ENCODE measurements at places on chromosomes 7 and 10.

GRCh38 chr10:4183761-4184261, 398.8 kb upstream of the KLF6 start:
- no peak for DNase-seq

DNA sequence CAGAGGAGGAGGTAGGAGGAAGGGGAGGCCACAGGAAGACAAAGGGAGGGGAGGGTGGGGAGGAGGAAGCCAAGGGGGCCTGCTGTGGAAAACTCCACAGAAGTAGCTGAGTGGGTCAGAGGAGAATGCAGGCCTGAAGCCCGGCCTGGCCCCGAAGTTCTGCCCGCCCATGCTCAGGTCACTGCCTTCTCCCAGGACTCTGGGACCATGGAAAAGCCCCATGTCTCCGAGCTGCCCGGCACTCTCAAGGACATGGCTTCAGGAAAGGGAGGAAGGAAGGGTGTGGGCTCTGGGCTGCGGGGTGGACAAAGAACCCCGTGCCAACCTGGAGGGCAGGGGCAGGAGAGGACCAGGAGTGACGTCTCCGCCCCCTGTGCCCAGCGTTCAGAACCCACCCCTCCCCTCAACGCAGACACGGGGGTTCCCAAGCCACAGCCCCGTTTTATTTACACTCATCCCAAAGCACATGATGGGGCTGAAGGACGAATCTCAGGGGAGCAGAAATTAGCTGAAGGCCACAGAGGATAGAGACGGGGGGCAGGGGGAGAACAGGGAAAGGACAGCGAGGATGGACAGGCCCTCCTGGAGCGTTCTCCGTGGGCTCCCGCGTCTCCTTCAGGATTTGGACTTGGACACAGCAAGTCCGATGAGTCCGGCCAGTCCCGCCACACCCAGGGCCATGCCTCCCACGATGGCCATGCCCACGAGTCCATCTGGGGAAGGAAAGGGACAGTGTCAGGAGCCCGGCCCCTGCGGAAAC, 1.8 kb upstream of the CLDN15 start:
- no peak for DNase-seq

- DNase-seq, result no peak
Measured at GRCh38 chr10:123156078-123156477, 1.9 kb downstream of the BUB3 start.

DNA sequence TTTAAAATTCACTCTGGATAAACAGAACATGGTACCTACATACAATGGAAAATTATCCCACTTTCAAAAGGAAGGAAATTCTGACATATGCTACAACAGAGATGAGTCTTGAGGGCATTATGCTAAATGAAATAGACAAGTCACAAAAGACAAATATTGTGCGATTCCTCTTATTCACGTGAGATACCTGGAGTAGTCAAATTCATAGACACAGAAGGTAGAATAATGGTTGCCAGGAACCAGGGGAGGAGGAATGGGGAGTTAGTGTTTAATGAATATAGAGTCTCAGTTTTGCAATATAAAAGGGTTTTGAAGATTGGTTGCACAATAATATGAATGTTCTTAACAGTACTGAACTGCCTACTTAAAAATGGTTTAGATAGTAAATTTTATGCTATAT, 69.8 kb upstream of the WAC start:
- DNase-seq, result no peak

All from ovary (tissue), 10 donors.